ENCODE measurements at places on chromosomes 7 and 10.

- DNase-seq, result no peak
Measured at GRCh38 chr7:3033136-3033535, 10.5 kb downstream of the CARD11 start.

- DNase-seq, result no peak
Measured at GRCh38 chr10:105634281-105634680, 993.2 kb downstream of the SORCS3 start.

DNA sequence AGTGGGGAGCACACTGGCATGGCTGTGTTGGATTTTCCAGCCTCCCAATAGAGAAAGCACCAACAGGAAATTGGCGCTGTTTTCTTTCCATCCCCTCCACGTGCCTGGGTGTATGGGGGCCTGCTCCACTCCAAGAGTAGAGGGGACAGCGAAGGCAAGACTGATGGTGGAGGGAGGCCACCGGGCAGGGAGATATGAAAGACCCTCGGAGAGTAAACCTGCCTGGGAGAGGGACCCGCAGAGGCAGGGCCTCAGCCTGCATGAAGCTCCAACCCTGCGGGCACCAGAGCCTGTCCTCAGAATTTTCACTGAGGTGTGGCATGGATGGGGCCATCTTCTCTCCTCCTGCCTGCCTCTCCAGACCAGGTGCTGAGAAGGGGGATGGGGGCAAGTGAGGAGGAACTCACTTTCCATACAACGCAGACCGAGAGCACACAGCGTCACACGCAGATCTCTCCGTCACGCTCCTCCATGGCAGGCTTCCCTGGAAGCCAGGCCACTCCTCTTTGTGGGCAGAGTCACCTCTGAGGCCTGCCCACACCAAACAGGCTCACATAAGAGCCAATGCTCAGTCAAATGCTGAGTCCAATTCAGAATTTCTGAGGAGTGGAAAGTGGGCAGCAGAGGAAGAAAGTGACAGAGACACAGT is 18.8 kb downstream of the ANXA11 start:
- no peak for DNase-seq

DNA sequence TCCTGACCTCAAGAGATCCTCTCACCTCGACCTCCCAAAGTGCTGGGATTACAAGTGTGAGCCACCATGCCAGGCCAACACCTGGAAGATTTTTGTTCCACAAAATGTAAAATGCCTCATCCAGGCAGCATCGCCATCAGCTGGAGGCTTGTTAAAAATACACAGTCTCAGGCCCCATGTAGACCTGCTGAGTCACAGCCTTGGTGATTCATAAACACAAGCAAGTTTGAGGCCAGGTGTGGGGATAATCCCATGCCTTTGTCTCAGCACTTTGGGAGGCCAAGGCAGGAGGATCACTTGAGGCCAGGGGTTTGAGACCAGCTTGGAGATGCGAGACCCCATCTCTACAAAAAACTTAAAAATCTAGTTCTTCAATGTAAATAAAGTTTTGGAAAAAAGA is 49.1 kb upstream of the FOXK1 start:
- no peak for DNase-seq

- no peak for DNase-seq
Measured at GRCh38 chr10:31758495-31758894, 170.1 kb downstream of the ARHGAP12 start.

Data from stimulated activated CD4-positive, alpha-beta T cell treated with anti-CD3 and anti-CD28 coated beads, Interleukin-12 subunit alpha, Interleukin-12 subunit beta, amount 100 ng/mL, for 48 hours (primary cell).